ENCODE measurements at places on chromosomes 5 and 9.

GRCh38 chr9:93653760-93654159 lies 77.4 kb downstream of the PHF2 start:
- no peak for DNase-seq

DNA sequence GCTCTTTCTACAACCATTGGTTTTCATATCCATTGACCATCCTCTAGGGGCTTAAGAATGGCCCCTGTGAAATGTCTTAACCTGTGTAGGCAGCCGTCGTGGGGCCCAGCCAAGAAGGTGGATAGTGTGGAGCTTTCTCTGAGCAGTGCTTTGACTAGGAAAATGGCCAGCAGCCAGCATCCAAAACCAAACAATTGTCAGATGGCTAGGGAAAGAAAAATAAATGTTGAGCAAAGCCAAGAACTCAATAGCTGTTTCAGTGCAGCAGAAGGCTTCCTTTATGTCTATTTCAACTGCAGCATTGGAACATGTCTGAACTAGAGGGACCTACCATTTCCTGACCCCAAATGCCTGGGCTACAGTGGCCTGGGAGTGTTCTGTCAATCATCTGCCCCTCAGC lies 374.9 kb downstream of the TLE4 start:
- no peak for DNase-seq

DNA sequence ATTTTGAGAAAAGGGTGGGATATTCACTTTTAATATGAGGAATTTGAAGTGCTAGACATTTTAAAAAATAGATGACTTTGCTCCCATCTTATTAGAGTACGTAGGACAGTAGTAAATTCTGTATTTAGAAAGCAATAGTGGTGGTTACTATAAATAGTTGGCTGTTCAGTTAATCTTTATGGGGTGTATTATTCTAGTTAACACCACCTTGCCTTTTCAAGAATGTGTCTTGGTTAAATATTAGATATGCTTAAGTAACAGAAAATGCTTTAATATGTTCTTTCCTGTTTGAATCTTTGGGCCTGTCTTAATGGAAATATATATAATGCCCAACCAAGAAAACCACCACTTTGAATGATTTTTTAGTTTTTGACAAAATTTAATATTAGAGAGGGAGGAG lies 608.7 kb upstream of the FAM174A start:
- no peak for DNase-seq

DNA sequence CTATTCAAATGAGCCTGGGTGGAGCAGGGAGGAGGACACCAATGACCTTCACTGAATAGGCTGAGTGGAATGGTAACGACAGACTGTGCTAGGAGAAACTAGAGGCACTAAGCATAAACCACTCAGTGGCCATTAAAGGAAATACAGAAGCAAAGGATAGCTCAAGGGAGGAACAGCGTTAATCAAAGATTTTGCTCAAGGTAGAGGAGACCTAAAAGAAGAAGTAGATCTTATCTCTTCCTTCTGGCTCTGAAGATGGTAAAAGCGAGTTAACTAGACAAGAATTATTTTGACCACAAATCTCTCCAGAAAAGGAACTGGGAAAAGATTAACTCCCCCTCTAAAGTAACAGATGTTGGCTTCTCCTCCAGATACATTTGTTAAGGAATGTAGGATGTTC lies 299.6 kb downstream of the EPB41L4A start:
- no peak for DNase-seq

- peak; percentile 60 for DNase-seq
These were observed 209.1 kb downstream of the TARS1 start for GRCh38 chr5:33649549-33650482.

DNA sequence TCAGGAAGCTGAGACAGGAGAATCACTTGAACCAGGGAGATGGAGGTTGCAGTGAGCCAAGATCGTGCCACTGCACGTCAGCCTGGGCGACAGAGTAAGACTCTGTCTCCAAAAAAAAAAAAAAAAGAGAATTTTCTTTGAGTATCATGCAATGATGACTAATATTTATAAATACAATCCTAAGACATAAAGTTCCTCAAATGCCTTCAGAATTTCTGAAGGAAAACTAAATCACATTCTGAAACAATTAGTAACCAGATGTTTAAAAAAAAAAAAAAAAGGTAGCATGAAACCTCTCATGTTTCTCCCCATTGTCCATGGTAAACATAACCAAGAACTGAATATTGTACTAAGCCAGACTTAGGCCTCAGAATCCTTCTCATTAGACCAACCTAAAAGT lies 23.1 kb downstream of the MLLT3 start:
- DNase-seq: no peak

- DNase-seq: peak; percentile 32
These were observed 607 bp downstream of the UHRF2 start for GRCh38 chr9:6413365-6414246.

DNA sequence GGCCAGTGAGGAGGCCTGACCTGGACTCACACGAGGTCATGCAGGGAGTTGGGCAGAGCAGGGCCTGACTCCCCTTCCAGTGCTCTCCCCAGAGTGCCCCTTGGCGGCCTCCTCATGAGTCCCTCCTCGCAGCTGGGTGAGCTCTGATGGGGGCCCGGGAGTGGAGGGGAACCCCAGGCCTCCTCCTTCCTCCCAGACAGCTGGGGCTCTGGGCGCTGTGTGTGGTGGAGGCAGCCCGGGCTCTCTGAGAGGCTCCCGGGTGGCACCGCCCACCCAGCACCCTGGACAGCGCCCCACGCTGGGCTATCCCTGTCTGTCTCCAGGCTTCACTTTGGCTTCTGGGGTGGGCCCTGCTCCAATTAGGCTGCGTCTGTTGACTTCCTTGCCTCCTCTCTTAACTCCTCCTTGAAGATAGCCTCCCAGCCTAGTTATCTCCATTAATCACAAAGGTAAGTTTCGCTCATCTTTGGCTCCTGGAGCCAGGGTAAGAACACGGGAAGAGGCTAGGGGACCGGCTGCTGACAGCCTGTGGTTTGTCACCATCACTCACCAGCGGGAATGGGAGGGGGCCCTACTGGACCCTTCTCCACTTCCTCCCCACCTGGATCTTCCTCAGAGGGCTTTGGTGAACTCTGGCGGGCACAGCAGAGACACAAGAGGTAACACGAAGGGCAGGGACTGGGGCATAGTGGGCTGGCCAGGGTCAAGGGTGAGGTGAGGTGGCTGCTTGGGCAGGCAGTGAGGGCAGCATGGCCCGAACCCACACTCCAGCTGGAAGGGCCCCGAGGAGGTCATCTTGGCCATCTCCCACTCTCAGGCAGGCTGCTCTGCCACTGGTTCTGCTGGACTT lies 13.1 kb downstream of the PSD2 start:
- peak; percentile 84 for DNase-seq

DNA sequence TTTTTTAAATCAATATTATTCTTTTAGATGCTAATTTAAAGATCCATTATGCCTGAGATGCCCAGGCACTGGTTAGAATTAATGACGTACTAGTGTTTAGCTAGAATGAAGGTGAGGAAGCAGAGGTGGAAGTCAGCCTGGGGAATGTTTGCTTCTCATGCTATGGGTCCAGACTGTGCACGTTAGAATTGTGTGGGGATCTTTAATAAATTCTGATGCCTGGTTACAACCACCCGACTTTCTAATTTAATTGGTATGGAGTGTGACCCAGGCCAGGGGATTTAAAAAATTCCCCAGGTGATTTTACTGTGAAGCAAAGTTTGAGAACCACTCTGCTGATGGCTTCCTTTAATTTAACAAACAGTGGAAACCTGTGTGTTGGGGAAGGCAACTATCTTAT lies 111.1 kb downstream of the DOCK2 start:
- DNase-seq: no peak

GRCh38 chr9:35842020-35842745 lies 13.2 kb downstream of the TMEM8B start:
- DNase-seq: no peak

- no peak for DNase-seq
These were observed 48.5 kb downstream of the WNK2 start for GRCh38 chr9:93232388-93232960.

DNA sequence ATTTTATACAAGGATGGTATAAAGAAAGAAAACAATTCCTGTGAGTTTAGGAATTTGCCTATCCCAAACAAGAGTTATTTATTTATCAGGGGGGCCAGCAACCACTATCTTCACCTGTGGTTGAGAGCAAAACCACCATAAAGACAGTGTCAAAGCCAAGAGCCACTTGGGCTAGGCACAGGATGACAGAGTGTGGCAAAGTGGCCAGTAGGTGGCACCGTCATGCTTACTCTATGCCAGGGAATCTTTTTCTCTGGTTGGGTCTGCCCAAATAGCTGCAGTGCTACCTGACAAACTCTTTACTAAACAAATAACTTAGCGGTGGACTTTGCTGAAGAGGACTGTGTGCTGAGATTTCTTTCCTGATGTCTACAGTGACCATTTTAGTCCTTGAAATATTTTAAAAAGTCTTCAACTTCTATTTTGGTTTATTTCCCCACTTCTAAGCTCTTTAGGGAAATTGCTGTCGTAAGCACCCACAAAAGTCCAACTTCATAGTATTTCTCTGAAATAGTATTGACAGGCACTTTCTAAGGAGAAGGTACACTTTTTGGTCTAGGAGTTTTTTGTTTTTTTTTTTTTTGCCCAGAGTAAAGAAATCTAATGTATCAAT lies 285.0 kb downstream of the RFX3 start:
- DNase-seq: peak; percentile 42

DNA sequence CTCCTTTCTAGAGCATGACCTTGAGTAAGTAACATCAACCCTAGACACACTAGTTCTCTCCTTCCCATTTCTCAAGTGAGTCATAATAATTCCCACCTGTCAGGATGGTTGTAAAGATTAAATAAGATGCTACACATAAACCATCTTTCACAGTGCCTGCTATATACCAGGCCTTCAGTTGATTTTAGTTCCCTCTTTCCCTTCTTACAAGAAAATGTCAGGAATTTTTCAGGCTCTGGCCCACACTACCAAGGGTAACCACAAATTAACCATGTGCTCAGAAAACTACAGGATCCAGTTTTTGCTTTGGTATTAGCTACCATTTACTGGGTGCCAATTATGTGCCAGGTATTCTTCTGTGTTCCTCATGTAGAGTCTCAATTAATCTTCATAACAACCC lies 42.7 kb upstream of the RARS1 start:
- DNase-seq: no peak

- DNase-seq: no peak
These were observed 143.7 kb downstream of the SCAMP1 start for GRCh38 chr5:78503958-78504653.

- no peak for DNase-seq
These were observed 330.1 kb downstream of the ADAMTS6 start for GRCh38 chr5:65151614-65152013.

- DNase-seq: no peak
These were observed 71.8 kb upstream of the TAF11L2 start for GRCh38 chr5:17426104-17426749.

- peak; percentile 95 for DNase-seq
These were observed at the start of gene GEMIN5 for GRCh38 chr5:154937718-154938466. Gene GEMIN5, minus strand, starts transcription at chr5:154938211. Its CDS starts 78 bp downstream, at chr5:154938133.

GRCh38 chr5:40410964-40411635 lies 268.6 kb upstream of the PTGER4 start:
- DNase-seq: no peak

DNA sequence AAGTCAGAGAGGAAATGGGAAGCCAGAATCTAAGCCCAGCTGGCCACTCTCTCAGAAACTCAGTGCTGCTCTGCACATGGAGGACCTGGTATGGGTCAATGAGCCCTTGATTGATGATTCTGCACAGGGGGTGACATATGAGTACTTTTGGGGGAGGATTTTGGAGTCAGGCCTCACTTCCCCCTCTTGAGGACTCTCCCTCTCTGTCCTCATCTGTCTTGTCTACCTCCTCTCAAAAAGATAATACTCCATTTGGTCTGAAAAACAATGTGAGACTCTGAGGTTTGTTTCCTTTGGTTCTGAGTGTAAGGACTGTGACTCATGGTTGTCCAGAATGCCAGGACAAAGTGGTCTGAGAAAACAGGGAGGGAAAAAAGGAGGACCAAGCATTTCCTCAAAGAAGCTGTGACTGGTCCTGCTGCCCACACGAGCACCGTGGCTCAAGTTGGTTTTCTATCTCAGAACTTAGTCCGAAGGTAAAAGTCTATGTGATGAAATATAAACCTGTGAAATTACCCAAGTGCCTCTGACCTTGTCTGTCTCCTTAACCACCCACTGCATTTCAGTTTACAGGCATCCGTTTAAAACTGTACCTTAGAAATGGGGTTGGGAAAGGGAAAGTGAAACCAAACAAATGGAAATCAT lies 11.1 kb downstream of the TTC39B start:
- peak; percentile 67 for DNase-seq

GRCh38 chr5:88785746-88786565 lies 97.0 kb downstream of the MEF2C start:
- peak; percentile 66 for DNase-seq

DNA sequence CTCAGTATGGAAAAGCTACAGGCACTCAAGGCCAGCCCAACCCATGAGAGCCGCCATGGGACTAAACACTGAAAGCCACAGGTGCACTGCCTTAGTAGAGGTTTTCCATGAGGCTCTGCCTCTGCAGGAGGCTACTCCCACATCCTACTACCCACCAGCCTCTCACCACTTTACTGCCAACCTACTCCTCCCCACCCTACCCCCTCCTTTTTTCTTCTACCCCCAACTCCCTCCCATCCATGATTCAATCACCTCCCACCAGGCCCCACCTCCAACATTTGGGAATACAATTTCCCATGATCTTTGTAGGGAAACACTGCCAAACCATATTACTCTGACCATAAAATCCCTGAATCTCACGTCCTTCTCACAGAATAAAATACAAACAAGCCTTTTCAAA lies 101.6 kb upstream of the CTSV start:
- no peak for DNase-seq

DNA sequence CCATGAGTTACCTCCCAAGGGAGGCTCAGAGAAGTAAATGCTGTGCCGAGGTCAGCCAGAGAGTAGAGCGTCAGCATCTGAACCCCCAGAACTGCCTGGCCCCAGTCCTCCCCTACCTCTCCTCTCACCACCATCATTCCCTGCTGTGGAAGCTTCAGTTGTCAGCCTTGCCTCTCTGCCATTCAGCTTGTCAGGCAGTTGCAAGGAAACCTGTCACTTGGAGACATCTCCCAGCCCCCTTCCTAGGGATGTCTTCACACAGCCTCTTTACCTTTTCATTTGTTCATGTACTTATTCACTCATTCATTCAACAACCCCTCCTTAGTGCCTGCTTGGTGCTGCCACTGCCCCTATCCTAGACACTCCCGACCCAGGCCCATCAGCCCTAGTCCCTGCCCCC lies 2.1 kb downstream of the RGS14 start:
- no peak for DNase-seq

DNA sequence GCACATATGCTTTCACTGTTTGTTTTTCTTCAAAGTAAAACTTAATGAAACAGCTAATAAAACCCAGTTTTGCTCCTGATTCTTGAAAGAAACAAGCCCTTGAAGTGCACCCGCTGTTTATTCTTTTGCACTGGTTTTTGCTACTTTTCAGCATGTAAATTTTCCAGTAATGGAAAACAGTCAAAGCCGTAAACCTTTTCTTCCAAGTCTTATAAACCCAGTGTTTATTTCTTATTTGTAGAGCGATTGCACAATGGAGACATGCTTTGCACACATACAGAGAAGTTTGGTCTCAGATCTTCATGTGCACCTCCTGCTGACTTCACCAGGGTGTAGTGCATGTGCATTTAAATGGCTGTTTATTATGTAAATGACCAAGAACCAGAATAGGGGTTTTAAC lies 51.8 kb downstream of the ATG10 start:
- no peak for DNase-seq

- DNase-seq: no peak
These were observed 102.6 kb upstream of the COL5A1 start for GRCh38 chr9:134538856-134539566.

Data from AG08396 (cell line).